ENCODE measurements at places on chromosomes 16 and 17.

GRCh38 chr16:21598701-21599121 lies 666 bp upstream of the METTL9 start:
- DNase-seq = no peak

- no peak for DNase-seq
Observed at GRCh38 chr16:14102925-14103720, 32.0 kb downstream of the MRTFB start.

GRCh38 chr17:80443916-80444643 lies 29.1 kb downstream of the ENDOV start:
- DNase-seq = no peak

- no peak for DNase-seq
Observed at GRCh38 chr16:88702371-88703210, 3.6 kb downstream of the RNF166 start.

DNA sequence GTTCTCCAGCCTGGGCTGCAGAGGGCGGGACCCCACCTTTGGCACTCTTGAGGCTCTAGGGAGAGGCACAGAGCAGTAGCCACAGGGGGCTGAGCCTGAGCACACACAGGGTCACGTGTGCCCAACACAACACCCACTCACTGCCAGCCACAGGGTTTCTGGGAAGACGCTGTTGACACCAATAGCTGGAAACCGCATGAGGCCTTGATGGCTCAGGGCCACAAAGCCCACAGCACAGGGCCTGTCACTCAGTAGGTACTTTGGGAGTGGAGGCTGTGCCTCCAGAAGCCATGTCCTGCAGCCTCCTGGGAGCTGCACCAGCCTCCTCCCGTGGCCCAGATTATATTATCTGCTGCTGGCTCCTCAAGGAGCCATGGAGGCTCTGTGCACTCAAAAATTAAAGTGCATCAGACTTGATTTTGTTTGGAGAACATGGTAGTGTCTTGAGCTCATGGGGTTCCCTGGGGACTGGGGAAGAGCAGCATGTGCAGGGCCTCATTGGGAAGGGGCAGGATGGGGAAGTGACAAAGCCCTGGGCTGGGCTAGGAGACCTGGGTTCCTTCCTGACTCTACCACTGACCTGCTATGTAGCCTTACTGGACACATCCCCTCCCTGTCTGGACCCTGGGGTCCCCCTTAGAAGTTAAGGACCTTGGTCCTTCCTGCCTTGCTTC lies 12.5 kb upstream of the SREBF1 start:
- DNase-seq = peak; percentile 92

GRCh38 chr17:4895657-4896331 lies 3.5 kb upstream of the C17orf107 start:
- DNase-seq = no peak

DNA sequence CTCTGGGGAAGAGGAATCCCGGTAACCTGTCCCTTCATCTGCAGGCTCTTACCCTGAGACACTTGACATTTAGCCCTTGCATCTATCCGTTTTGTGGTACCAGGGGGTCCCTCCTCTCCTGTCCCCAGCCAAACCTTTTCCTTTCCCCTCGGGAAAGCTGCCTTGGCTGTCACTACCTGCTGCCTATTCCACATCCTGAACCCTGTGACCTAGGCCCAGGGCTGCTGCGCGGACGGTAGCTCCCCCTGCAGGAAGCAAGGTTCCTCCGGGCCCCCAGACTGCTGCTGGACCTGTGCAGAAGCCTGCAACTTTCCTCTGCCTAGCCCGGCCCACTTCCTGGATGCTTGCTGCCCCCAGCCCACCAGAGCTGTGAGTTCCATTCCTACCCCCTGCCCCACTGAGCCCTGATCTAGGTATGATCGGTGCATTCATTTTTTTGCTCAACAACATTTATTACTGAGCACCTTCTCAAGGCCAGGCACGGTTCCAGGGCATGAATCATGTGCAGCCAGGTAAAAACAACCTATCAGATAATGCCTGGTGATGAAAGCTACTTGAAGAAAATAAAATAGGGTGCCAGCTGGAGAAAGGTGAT lies 10.5 kb upstream of the ALDOA start:
- peak; percentile 36 for DNase-seq

All from CD4-positive, alpha-beta T cell treated with Interleukin-4 for 4 hours (primary cell).